Stimulated activated CD4-positive, alpha-beta T cell treated with anti-CD3 and anti-CD28 coated beads, Interleukin-2, amount 100 ng/mL, for 4 hours (primary cell): ENCODE measurements at places on chromosomes 6 and 20.

DNA sequence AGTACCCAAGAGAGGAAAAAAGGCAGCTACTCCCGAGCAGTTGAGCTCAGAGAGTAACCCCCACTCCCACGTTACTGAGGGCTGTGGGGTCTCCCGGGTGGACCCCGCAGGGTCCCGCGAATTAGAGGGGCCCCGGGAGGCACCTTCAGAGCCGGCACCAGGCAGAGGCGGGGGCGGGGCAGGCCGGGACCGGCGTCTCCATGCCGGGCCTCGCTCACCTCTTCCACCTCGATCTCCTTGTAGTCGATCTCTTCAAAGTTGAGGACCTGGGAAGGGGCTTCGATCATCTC, 381 bp downstream of the MAP3K7 start:
- peak; percentile 20 for DNase-seq

- DNase-seq, result no peak
Measured at GRCh38 chr6:134714113-134714512, 235.8 kb downstream of the ALDH8A1 start.

GRCh38 chr6:106381881-106382280, 21.4 kb downstream of the CRYBG1 start:
- no peak for DNase-seq

GRCh38 chr6:31877125-31877650, 1.6 kb downstream of the SLC44A4 start:
- no peak for DNase-seq

GRCh38 chr6:10031617-10032016, 383.3 kb downstream of the TFAP2A start:
- no peak for DNase-seq

- DNase-seq, result no peak
Measured at GRCh38 chr20:63807654-63808053, 23.4 kb downstream of the ZBTB46 start.

- DNase-seq, result no peak
Measured at GRCh38 chr6:97293198-97293696, 10.2 kb upstream of the MMS22L start.

- DNase-seq, result no peak
Measured at GRCh38 chr6:127058027-127058426, 60.4 kb upstream of the RSPO3 start.

DNA sequence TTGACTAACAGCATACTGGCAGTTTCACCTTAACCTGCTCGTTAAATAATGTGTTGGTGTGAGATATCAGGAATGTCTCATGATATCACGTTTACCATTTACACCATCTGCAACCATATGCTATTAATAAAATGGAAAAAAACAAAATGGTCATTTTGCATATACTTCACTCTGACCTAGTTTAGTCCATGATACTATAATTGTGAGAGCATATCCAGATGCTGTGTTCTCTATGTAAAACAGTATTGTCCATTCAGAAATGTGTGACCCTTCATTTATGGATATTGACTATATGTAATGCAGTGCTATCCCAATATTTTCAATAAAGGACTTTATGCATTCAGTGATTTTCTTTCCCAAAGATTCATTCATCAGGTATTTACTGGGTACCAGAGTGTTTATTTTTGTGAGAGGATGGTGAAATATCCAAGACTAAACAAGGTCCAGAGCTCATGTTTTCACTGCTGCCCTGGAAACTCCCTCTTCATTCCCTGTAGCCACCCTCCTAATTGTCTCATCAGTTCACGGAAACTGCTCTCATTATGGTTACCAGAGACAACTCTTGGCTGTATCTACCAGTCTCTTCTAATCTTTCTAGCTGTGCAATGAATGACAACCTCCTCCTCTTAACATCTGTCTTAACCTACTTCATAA, 25.7 kb upstream of the HINT3 start:
- DNase-seq, result no peak

GRCh38 chr6:123811378-123811777, 7.7 kb downstream of the NKAIN2 start:
- DNase-seq, result no peak

GRCh38 chr6:130467146-130468050, 101.6 kb downstream of the TMEM200A start:
- no peak for DNase-seq

GRCh38 chr6:148578837-148579565, 167.8 kb upstream of the UST start:
- no peak for DNase-seq

DNA sequence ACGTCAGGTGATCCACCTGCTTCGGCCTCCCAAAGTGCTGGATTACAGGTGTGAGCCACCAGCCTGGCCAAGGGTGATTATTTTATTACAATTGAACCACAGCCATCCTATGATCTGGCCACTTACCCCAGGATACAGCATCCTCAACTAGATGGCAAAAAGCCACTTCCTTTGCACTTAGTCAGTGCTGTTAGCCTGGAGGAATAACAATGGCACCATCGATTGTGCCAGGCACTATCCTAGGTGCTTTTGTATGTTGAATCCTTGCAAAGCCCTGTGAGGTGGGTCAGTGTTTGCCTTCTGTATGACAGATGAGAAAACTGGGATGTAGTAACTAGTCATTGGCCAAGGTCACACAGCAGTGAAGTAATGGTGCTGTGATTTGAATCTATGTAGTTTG, 11.2 kb upstream of the TTPAL start:
- no peak for DNase-seq

GRCh38 chr6:25174678-25175077, 104.5 kb upstream of the CARMIL1 start:
- no peak for DNase-seq

GRCh38 chr6:24968783-24969182, 33.0 kb upstream of the RIPOR2 start:
- DNase-seq, result no peak

DNA sequence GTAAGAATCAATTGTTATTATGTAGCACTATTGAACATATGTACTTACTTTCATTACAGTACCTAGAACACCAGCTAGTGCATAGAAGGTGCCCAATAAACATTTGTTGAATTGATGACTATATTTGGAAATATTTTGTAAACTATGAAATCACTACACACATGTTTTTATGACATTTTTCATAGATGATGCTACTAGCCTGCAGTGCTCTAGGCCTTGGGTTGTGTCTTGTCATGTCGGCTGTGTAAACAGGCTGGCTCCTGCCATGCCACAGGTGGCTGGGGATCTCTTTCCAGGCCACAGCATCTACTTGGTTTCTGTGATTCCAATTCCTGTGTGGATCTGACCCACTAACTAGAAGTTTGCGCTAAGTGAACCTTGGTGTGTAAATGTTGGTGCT, 43.3 kb upstream of the EDN1 start:
- DNase-seq, result no peak

DNA sequence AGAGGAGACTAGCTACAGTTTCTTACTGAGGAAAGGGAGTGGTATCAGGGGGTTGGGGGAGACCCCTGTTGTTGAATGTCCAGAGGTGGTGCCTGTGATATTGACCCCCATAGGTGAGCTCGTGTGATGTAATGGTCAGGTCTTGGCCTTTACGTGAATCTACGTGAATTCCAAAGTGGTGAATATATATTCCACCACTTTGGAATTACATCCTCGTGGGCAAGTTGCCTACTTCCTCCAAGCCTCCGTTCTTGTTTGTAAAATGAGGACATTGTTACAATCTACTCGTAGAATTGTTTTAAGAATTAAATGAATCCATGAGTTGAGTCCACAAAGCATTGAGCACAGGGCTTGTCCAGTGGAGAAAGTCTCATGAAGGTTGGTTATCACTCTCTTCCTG, 47.3 kb downstream of the TSHZ2 start:
- no peak for DNase-seq

- no peak for DNase-seq
Measured at GRCh38 chr20:34316196-34316814, 13.2 kb upstream of the AHCY start.

- DNase-seq, result no peak
Measured at GRCh38 chr6:132587424-132587823, 2.1 kb downstream of the TAAR5 start.

DNA sequence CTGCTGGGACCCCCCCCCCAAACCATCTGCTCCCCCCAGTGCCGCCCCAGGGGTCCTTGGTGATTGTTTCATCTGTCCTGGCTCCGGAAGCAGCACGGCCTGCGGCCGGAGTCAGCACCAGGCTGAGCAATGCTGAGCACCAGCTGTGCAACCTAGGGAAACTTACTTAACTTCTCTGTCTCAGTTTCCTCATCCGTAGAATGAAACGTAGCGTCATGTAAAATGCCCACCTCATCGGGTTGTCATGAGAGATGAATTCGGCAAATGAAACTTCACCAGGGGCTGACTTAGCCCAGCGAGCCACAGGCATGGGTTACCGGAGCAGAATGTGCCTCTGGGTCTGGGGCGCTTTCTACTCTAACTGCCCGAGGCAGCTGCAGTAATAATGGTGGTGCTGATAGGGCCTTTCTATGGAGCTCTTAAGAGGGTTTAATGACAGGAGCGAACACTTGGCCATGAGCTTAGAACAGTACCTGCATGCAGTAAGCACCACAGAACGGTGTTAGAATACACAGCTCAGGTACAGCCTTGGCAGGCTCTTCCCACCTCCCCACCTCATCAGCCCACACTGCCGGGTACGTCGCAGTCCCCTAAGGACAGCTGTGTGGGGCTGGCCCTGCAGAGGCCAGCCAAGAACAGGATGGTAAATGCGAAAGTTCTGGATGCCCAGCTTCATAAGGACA, 1.7 kb downstream of the THBS2 start:
- DNase-seq, result no peak

GRCh38 chr6:25883991-25884390, 9.9 kb upstream of the SLC17A3 start:
- no peak for DNase-seq

GRCh38 chr6:40074306-40075055, 140.2 kb upstream of the MOCS1 start:
- no peak for DNase-seq

- no peak for DNase-seq
Measured at GRCh38 chr6:257774-258173, 34.5 kb upstream of the DUSP22 start.
